ENCODE measurements at places on chromosomes 7 and 10. TPM values are rescaled to one million over a fixed set of nuclear protein-coding genes. Genes with fewer than 3 reads are reported as not detected.

GRCh38 chr10:126902157-126902556, 3.1 kb upstream of the DOCK1 start:
- H3K27ac ChIP-seq, result no peak overlapping the region
- no peaks in the 10 kb centered on the region for H3K36me3 ChIP-seq
- no peaks in the 10 kb centered on the region for H3K27me3 ChIP-seq
- H3K4me3 ChIP-seq, result no peak overlapping the region
- no peak for DNase-seq

- H3K36me3 ChIP-seq, result no peaks in the 10 kb centered on the region
- DNase-seq, result no peak
- H3K27me3 ChIP-seq, result no peaks in the 10 kb centered on the region
- no peak overlapping the region for H3K4me3 ChIP-seq
- H3K27ac ChIP-seq, result no peak overlapping the region
- H3K4me1 ChIP-seq, result peaks cover 37% of the 10 kb centered on the region
Observed at GRCh38 chr10:125820701-125821100, 2.4 kb downstream of the UROS start.

DNA sequence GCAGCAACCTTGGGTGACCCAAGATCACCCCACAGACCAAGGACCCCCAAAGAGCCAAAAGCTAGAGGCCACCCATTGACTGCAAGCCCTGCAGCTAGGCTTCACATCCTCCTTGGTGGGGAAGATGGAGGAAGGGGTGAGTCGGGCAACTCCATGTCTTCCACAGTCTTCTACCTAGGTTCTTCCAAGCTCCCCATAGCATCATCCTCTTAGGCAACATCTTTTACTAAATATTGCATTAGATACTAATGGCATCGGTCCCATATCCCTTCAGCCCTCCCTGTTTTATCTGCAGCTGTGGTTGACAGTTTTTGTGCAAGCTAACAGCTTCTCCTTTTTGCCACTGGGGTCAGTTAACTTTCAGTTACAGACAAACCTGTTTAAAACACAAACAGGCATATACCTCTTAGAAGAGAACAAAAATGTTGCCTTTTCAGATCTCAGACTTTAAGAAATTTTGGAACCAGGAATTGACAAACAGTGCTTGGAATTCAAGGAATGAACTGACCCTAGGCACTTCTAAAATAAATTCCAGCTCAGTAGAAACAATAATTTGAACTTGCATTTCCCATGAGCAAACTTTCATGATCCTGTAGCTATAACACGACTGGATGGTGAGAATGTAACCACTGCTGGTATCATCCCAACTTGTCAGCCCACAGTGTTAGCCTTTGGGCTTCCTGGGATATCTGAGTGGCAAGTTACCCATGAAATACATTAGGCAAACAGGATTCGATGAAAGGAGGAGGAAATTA, 33.9 kb upstream of the MSMB start:
- H3K4me1 ChIP-seq, result peaks cover 16% of the 10 kb centered on the region
- no peak overlapping the region for H3K4me3 ChIP-seq
- H3K27ac ChIP-seq, result no peak overlapping the region
- H3K36me3 ChIP-seq, result no peaks in the 10 kb centered on the region

DNA sequence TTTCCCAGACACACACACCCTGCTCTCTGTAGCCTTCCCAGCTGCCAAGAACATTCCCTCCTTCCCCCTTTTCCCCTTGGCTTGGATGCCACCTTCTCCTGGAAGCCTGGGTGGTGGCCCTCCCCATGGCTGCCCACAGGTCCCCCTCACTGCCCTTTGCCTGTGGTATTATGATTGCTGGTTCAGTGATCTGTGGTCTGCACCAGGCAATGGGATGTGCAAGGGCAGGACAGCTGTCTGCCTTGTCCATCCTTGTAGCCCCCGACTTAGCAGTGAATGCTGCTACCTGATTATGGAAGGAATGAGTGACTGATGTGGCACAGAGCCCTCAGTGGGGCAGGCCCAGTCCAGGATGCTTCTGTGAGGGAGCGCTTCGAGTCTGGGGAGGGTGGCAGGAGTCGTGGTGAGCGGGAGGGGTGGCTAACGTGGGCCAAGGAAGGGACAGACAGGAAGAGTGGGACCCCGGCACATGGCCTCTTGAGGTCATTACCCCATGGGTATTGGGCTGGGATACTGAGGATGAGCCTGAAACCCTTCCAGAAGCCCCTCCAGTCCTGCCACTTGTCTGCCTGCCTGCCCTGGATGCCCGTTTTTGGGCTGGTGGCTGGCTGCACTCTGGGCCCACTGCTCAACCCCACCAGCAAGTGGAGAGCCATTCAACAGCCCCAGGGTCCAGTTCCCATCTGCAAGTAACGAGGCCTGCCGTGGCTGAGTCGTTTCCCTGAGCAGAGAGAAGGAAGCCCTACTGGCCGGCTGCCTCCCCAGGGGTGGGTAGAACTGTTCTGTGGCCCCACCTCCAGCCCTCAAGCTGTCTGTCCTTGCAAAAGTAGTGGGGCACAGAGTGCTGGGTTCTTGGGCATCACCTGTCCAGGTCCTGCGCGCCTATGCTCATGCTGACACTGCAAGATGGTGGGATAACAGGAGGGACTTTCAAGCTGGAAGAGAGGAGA, 8.8 kb downstream of the CHST3 start:
- H3K27me3 ChIP-seq, result no peaks in the 10 kb centered on the region
- no peak overlapping the region for H3K27ac ChIP-seq
- H3K4me1 ChIP-seq, result no peaks in the 10 kb centered on the region
- DNase-seq, result no peak

- no peaks in the 10 kb centered on the region for H3K36me3 ChIP-seq
- no peak for DNase-seq
- H3K4me1 ChIP-seq, result peaks cover 46% of the 10 kb centered on the region
- no peak overlapping the region for H3K27ac ChIP-seq
- H3K4me3 ChIP-seq, result no peak overlapping the region
Observed at GRCh38 chr10:69321865-69322264, 43.6 kb downstream of the HK1 start.

GRCh38 chr10:98391578-98391991, 23.4 kb downstream of the PYROXD2 start:
- H3K27ac ChIP-seq, result no peak overlapping the region
- H3K4me1 ChIP-seq, result peaks cover 23% of the 10 kb centered on the region
- H3K36me3 ChIP-seq, result no peaks in the 10 kb centered on the region
- H3K27me3 ChIP-seq, result no peaks in the 10 kb centered on the region
- no peak for DNase-seq
- no peak overlapping the region for H3K4me3 ChIP-seq

DNA sequence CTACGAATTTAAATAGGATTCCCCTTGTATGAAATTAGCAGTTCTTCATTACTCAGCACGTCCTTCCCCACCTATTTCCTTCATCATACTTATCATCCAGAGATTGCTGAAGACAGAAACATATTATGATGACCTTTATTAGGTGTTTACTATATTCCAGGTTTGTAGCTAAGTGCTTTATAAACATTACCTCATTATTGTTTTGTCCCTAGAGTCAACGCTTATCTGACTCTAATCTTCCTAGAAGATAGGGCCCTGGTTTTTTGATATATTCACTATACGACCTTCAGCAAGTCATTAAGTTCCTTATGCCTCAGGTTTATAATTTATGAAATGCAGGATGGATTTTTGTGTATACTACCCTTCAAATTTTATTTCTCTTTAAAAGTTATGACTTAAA, 36.8 kb upstream of the NRP1 start:
- no peak for DNase-seq
- H3K36me3 ChIP-seq, result no peaks in the 10 kb centered on the region
- H3K4me3 ChIP-seq, result no peak overlapping the region
- H3K27me3 ChIP-seq, result no peaks in the 10 kb centered on the region
- H3K27ac ChIP-seq, result no peak overlapping the region

DNA sequence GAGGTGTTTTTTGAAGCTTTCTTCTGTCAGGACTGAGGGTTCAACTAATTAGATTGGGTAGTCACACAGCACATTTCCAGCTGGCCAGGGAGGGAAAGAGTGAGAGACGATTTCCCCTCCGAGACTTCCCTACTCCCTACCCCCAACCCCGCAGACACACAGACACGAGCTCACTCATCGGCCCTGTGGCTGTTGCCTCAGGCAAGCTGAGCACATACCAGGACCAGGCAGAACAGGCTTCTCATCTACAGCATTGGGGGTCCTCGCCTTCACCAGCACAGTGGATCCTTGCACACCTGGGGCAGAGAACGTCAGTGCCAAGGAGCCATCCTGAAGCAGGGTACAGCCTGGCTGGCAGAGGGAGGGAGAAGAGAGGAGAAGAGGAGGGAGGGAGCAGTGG, 144.1 kb downstream of the TMEM178B start:
- no peak overlapping the region for H3K27ac ChIP-seq
- no peak overlapping the region for H3K4me3 ChIP-seq
- H3K27me3 ChIP-seq, result no peaks in the 10 kb centered on the region
- H3K36me3 ChIP-seq, result no peaks in the 10 kb centered on the region

TUBB8 gene
- not detected for total RNA-seq

TRRAP gene
- total RNA-seq, result 49.6 TPM

C10orf105 gene
- 0.11 TPM for total RNA-seq

Data from CD8-positive, alpha-beta memory T cell (primary cell).